T follicular helper cell (primary cell): ENCODE measurements at places on chromosomes 7 and 10.

- no peak for DNase-seq
Measured at GRCh38 chr7:99631295-99632109, 14.8 kb downstream of the ZSCAN25 start.

GRCh38 chr10:73576178-73576889, 14.8 kb downstream of the USP54 start:
- no peak for DNase-seq

DNA sequence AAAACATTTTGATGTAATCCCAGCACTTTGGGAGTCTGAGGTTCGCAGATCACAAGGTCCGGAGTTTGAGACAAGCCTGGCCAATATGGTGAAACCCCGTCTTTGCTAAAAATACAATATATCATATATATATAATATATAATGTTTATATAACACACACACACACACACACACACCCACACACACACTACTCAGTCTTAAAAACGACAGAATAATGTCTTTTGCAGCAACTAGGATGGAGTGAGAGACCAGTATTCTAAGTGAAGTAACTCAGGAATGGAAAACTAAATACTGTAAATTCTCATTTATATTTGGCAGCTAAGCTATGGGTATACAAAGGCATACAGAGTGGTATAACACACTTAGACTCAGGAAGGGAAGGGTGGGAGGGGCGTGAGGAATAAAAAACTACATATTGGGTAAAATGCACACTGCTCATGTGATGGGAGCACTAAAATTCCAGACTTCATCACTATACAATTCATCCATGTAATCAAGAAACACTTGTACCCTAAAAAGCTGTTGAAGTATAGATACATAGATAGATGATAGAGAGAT, 231.2 kb upstream of the SEMA3A start:
- no peak for DNase-seq

GRCh38 chr7:31955641-31956040, 114.6 kb downstream of the PDE1C start:
- no peak for DNase-seq

- DNase-seq, result peak; percentile 25
Measured at GRCh38 chr10:119663866-119664698, 12.9 kb downstream of the BAG3 start.
